GM19239 (cell line): ENCODE measurements at places on chromosomes 7 and 10.

DNA sequence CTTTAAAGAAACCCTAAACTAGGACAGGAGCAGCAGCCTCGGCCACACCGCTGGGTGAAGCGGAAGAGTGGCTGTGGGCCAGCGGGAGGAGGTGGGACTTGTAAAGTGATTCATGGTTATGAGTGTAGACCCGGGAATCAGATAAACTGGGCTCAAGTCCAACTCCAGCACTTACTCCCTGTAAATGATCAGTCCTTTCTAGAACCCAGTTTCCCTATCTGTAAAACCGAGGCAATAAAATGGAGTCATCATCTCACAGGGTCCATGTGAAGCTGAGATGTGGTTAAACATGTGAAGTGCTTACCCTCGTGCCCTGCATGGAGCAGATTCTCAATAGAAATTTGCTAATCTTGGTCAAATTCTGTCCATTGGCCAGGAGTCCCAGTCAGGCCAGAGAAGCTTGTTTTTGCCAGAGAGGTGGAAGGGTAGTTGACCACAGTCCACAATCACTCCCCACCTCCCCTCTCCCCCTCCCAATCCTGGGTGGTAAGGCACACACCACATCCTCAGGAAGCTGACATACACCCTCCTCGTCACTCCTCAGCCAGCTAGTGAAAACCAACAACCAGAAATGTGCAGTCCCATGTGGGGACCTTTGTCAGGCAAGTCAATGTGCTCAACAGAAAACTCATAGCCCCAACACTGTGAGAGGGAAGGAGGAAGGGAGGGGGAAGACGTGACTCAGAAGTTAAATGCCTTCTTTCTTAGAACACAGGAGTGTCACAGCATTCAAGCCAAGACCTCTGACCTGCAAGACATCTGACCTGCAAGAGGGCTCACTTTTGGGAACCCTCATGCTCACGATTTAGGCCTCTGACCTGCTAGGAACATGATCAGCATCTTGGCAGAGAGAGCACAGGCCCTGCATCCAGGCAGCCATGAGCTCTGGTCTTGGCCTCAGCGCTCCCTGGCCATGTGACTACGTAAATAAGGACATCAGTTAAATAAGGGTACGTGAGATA is 145.1 kb downstream of the PLXNA4 start:
- no peak for DNase-seq

DNA sequence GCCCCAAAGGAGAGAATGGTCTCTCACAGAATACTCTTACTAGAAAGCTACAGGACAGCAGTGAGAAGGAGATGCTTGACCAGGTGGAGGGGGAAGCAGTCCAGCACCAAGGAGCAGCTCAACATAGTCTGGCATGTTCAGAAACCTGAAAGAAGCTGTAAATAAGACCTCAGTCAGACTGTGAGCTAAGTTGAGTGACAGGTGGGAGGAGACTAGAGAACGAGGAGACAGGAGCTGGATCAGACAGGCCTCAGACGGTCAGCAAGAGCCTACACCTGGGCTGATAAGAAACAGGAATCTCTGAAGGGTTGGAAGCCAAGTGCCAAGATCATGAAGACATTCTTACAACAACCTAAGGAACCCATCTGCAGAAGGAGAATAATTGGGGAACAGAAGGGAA is 54.5 kb downstream of the ELMO1 start:
- no peak for DNase-seq

DNA sequence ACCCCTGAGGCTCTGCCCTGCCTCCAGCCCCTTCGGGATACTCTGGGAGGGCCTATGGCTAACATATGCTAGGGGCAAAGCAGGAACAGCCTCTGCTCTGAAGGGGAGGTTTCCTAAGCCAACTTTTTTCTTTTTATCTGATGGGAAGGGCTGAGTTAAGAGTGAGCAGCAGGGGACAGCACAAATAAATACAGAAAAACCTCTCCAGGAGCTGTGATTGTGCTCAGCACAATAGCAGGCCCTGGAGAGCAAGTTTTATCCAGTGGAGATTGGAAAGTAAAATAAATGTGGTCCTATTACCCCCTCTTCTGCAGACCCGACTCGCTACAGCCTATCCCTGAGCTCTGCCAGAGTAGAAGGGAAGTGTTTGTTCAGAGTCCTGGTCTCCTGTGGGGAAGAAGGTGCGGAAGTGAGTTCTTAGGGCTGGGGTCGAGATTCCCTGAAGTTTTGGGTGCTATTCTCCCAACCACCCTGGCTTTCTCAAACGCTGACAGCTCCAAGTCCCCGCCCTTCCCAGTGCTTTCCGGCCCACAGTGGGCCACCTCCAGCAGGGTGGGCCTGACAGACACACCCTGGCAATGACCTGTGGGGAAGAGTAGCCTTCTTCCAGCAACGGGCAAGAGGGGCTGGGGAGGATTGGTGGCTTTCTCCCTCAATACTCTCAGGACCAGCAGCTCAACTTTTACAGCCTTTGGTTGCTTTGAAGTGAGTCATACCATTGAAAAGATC is 23.0 kb upstream of the AFAP1L2 start:
- no peak for DNase-seq

- DNase-seq, result no peak
These were observed 185.7 kb upstream of the AUTS2 start for GRCh38 chr7:69412331-69413146.

DNA sequence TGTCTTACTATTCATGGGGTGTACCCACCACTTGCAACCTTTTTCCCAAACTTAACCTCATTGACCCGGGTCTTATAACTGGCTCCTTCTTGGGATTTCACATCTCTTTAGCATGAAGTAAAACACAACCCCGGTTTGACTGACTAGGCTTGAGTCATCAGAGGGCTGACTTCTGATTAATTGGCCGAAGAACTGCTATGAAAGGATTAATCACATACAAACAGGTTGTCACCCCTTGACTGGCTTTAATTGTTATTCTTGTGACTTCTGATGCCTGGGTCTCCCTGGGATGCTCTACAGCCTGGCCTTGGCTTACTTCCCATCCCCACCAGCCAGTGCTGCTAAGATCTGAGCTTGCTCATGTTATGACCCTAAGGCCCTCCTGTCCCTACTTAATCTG is 8.8 kb upstream of the CRPPA start:
- no peak for DNase-seq

- DNase-seq, result no peak
These were observed 28.8 kb upstream of the ZNF488 start for GRCh38 chr10:47412869-47413268.
